ENCODE measurements at places on chromosomes 7 and 10.

GRCh38 chr7:30694774-30695721 lies 12.8 kb upstream of the CRHR2 start:
- no peak for DNase-seq

DNA sequence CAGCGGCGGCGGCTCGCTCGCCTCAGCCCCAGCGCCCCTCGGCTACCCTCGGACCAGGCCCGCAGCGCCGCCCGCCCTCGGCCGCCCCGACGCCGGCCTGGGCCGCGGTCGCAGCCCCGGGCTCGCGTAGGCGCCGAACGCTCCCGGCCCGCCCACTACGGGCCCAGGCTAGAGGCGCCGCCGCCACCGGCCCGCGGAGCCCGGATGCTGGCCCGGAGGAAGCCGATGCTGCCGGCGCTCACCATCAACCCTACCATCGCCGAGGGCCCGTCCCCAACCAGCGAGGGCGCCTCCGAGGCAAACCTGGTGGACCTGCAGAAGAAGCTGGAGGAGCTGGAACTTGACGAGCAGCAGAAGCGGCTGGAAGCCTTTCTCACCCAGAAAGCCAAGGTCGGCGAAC lies 18.2 kb upstream of the TSPAN33 start:
- no peak for DNase-seq

DNA sequence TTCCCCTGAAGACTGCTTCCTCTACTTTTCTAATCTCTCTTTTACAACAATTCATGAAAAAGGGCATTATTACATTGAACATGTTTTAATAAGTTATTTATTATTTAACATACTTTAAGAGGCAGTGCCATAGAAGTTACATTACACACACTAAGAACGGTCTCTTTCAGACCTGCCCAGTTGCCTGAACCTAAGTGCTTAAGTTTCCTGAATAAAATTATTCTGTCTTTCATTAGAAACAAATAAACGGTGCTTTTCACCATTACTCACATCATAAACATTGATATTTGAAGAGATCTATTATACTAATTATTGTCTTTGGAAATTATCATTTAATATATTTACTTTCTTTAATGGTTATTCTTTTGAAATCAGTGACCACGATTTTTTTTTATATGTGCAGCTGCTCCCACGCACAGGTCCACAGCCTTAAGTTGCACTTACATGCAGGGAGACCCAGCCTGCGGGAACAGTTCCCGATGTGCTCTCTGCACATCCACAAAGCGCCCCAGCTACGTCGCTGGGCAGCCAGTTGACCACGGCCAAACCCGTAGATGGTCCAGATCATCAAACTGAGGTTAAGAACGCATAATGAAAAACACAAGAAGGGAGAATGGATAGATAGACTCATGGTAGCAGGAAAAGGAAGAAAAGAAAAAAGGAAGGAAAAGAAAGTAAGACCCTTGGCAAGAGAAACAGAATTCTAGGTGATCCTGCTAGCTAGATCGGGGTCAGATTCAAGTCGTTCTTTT lies 437.0 kb upstream of the MGMT start:
- no peak for DNase-seq

- no peak for DNase-seq
These were observed 198.6 kb upstream of the LYZL2 start for GRCh38 chr10:30828164-30828563.

- peak; percentile 26 for DNase-seq
These were observed 305.1 kb upstream of the PITRM1 start for GRCh38 chr10:3477683-3478082.

DNA sequence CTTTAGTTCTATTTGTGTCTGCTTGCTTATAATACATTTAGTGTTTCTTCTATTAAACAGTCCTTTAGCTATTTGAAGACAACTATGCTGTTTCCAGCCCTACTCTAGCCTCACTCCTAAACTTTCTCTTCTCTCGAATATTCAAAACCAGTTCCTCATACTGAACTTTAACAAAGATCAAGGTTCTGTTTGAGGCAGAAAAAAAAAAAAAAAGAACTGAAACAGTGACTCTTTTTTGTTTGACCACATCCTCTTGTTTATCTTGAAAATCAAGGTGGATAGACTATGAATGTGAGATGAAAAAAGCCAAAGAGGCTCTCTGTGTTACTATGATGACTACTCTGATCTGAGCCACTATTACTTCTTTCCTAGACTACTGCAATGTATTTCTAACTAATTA lies 154.3 kb downstream of the ZNF365 start:
- peak; percentile 38 for DNase-seq

- no peak for DNase-seq
These were observed 44.1 kb downstream of the CHST3 start for GRCh38 chr10:72008096-72008981.

DNA sequence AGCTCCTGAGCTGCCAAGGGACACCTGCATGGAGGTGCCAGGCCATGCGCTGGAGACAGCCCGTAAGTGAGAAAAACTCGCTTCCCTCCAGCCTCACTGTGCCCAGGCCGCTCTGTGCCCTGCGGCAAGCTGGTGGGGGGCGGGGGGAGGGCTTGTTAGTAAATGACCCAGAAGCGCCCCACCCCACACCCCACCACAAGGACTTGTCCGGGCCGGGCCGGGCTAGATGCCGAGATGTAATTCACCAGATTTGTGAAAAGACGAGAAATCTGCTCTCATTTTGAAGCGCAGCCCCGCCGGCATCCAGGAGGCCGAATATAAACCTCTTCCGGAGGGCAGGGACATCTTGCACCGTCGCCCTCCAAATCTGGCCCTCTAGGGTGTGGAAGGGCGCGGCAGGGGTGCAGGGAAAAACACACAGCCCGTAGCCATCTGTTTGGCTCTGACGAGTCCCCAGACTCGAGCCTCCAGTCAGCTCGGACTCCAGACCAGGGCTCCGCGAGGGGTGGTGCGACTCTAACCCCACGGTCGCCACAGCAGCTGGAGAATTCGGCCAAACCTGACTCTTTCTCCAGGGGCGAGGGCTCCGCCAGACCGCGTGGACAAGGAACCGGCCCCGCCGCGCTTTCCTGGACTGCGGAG lies 14.8 kb downstream of the TLX1 start:
- DNase-seq: no peak

- DNase-seq: no peak
These were observed 515.7 kb downstream of the RPS24 start for GRCh38 chr10:78549140-78549935.

DNA sequence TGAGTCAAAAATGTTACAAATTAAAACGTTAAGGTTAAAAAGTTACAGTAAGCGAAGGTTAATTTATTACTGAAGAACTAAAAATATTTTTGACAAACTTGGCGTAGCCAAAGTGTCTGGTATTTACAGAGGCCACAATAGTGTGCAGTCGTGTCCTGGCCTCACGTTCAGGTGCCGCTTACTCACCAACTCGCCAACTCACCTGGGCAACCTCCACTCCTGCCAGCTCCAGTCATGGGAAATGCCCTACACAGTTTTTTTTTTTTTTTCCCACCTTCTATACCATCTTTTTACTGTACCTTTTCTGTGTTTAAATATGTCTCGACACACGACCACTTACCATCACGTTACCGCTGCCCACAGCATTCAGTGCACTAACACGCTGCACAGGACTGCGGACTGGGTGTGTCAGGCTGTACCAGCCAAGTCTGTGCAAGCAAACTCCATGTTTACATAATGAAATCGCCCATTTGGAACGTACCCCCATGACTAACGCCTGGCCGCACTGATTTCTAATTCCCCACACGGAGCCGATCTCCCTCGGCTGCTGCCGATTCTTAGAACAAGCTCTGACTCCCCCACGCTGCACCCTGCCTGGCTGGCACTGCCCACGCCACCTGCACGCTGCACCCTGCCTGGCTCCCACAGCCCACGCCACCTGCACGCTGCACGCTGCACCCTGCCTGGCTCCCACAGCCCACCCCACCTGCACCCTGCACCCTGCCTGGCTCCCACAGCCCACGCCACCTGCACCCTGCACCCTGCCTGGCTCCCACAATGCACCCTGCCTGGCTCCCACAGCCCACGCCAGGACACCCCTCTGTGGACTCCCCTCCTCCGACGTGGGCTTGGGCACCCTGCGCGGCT lies 203.1 kb downstream of the ZMYND11 start:
- peak; percentile 26 for DNase-seq

DNA sequence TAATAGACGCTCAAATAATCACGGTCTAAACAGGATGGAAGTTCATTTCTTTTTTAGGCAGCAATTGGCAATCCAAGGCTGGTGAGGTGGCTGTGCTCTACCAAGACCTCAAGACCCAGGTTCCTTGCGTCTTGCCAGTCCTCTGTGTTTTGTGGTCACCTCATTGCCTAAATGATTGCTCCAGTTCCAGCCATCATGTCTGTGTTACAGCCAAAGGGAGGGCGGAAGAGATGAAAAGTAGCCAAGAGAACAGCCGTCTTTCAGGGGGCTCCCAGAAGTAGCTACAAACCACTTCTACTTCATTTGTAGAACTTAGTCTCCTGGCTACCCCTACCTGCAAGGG lies 19.2 kb upstream of the C10orf67 start:
- no peak for DNase-seq

DNA sequence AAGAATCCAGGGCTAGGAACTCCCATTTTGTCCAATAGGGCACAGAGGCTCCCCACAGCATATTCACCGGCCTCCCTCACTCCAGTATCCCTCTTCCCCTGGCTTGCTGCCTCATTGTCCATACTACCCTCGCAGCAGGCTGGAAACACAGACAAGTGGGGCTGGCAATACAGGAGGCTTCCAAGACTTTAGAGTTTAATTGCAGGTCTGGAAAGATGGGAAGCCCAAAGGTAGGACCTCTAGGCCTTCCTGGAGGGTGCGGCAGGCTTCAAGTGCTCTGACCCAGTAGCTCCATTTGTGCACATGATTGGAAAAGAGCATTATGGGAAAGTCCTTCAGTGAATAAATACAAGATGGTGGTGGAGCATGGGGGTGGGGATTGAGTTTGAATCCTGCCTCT lies 166.7 kb downstream of the EVX1 start:
- no peak for DNase-seq

DNA sequence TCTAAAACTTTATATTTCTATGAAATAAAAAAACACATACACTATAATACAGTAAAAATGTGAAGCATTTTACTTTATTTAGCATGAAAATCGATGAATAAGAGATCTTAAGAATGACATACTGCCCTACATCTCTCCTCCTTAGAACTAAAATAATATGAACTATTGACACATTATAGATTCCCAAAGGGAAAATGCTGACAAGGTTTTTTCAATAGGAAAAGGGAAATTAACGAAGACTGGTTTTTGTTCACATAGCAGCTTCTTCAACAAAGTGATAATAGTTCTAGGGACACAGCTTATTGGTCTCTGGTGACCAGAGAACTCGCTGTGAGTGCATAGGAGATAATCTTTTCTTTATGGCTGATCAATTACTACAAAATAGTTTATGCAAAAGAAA lies 57.9 kb upstream of the FEZF1 start:
- DNase-seq: no peak

- DNase-seq: no peak
These were observed 84.2 kb upstream of the AGBL3 start for GRCh38 chr7:134902058-134902457.

- DNase-seq: no peak
These were observed 258.2 kb upstream of the GLI3 start for GRCh38 chr7:42495256-42495655.

- DNase-seq: no peak
These were observed 316.6 kb upstream of the ZNF32 start for GRCh38 chr10:43965033-43965917.

GRCh38 chr7:105267244-105267643 lies 121.5 kb downstream of the SRPK2 start:
- no peak for DNase-seq

DNA sequence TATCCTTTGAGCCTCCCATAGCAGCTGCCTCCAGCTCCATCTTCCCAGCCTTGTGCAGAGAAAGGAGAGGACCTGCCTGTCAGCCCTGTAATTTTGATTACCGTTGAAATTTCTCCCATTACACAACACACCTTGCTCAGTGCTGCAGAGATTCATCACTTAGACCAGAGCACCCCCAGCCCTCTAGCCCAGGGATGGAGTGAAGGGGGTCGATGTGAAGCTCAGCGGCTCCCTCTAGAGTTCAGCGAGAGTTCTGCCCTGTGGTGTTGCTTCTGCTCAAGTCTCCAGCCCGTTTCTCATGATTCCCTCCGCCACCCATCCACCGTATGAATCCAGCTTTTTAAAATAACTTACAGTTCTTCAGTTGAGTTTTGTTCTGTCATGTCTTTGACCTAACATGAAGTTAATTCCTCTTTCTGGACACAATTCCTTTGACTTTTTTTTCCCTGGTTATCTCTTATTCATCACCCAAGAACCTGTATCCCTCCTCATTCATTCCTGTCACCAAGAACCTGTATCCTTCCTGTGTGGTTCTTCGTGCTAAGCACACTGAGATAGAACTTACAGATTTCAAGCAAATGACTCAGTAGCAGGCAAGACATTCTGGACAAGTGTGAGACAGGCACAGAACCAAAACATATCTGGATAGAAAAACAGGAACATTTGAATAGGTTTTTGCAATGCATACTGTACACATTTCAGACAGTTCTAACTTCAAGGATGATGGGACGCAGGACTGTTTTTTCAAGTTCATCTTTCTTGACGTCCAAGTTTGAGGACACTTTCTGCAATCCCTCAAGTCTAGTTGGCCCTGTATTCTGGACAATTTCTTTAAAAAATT lies 35.0 kb upstream of the ZNF32 start:
- peak; percentile 36 for DNase-seq

DNA sequence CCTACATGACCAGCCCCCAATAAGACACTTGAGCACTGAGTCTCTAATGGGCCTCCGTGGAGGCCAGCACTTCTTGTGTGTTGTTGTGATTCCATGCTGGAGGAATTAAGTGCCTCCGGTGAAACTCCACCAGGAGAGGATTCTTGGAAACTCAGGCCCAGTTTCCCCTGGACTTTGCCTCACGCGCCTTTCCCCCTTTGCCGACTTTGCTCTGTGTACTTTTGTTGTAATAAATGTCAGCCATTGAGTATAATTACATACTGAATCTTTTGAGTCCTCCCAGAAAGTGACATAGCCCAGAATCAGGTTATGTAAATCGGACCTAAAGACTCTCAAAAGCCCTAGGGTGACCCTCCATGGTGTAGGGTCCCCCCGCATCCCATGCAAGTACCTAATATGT lies 82.4 kb downstream of the DLG5 start:
- no peak for DNase-seq

GRCh38 chr10:102040305-102041050 lies 15.5 kb downstream of the ARMH3 start:
- no peak for DNase-seq
